ENCODE measurements at places on chromosomes 1 and 21. TPM values are rescaled to one million over a fixed set of nuclear protein-coding genes. Genes with fewer than 3 reads are reported as not detected.

Gene ITSN1
- 35.3 TPM for total RNA-seq

Gene RAP1GAP
- under 0.01 TPM for total RNA-seq

Gene RGS16
- 0.65 TPM for total RNA-seq

Gene CDA
- total RNA-seq: 1.6 TPM

Gene KCTD3
- total RNA-seq: 38.9 TPM

Gene PTPN22
- total RNA-seq: under 0.01 TPM

Gene KRTAP19-6
- total RNA-seq: not detected
